ENCODE measurements at places on chromosomes 3 and 15. TPM values are rescaled to one million over a fixed set of nuclear protein-coding genes. Genes with fewer than 3 reads are reported as not detected.

The LRRIQ4 gene
- not detected for total RNA-seq

The GRK7 gene
- not detected for total RNA-seq

The SLC22A13 gene
- not detected for total RNA-seq

The GP9 gene
- total RNA-seq, result not detected

The CCR1 gene
- not detected for total RNA-seq

The NPAP1 gene
- not detected for total RNA-seq

The SKOR1 gene
- total RNA-seq, result 0.05 TPM

The GOLGA8M gene
- total RNA-seq, result not detected

The IQCF5 gene
- total RNA-seq, result not detected

The SLC2A2 gene
- total RNA-seq, result not detected

Measured in A549 treated with Mapracorat at 1 μM for 4 hours (cell line).